Adipocyte (in vitro differentiated cells): ENCODE measurements at places on chromosomes 4 and X.

DNA sequence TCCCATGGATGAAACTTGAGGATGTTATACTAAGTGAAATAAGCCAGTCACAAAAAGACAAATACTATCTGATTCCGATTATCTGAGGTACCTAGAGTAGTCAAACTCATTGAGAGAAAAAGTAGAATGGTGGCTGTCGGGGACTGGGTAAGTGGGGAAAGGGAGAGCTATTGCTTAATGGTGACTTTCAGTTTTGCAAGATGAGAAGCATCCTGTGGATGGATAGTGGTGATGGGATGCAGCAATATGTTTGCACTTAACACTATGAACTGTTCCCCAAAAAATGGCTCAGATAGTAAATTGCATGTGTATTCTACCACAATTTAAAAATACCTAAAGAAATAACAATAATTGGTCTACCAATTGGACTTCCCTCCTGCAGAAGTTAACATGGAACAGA lies 181.5 kb downstream of the SHROOM3 start:
- no peak for DNase-seq

GRCh38 chr4:83174844-83175414 lies 60.4 kb upstream of the PLAC8 start:
- no peak for DNase-seq

GRCh38 chrX:10502961-10503360 lies 117.4 kb downstream of the MID1 start:
- DNase-seq: no peak

DNA sequence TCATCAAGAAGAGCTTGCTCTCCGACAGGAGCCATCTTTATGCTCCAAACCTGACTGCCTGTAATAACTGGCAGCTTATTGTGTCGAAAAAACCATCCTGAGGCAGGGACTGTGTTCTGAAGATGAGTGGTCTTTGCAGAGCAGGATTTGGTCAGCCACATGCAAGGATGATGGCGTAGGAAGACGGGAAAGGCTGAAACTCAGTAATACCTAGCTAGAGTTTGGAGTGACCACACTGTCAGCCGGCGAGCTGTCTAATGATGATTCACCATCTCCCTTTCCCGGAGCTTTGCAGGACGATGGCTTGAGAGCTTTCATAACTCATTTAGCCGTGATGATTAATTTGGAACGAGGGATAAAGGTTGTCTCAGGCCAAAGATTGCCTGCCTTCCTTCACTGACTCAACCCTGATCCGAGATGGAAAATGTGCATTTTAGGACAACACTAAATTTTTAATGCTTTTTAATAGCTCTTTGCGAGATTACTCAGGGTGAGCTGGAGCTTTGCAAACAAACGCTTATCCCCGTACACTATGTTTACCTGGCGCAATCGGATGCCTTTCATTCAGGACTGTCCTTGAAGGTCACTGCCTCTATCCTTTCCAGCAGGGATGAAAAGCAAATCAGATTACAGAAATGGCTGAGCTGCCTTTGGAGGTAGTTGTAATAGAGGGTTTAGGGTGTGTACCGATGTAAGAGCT lies 288.5 kb downstream of the ASMT start:
- DNase-seq: peak; percentile 57

GRCh38 chr4:26746802-26747213 lies 113.8 kb upstream of the STIM2 start:
- DNase-seq: no peak

GRCh38 chr4:127131527-127131926 lies 501.2 kb upstream of the INTU start:
- no peak for DNase-seq

- DNase-seq: peak; percentile 47
Measured at GRCh38 chr4:188428935-188429334, 289.7 kb downstream of the TRIML1 start.

GRCh38 chr4:41709844-41710481 lies 38.6 kb downstream of the PHOX2B start:
- peak; percentile 56 for DNase-seq

DNA sequence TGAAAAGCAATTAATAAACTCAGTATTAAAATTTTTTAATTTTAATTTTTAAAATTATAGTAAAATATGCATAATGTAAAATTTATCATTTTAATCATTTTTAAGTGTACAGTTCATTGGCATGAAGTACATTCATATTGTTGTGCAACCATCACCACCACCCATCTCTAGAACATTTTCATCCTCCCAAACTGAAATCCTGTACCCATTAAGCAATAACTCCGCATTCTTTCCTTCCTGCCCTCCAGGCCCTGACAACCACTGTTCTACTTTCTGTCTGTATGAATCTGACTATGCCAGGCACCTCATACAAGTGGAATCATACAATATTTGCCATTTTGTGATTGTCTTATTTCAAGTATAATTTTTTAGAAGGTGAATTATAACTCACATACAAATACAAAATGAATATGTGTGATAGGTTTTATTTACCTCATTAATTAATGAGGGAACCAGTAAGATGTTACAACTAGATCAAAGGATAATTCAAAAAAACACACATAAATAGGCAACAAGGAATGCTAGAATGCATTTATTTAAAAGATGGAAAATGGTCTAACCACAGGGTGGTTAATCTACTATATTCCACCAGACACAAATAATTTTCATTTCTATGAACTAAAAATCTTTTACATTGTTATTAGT lies 13.1 kb upstream of the AFF1 start:
- DNase-seq: peak; percentile 92

DNA sequence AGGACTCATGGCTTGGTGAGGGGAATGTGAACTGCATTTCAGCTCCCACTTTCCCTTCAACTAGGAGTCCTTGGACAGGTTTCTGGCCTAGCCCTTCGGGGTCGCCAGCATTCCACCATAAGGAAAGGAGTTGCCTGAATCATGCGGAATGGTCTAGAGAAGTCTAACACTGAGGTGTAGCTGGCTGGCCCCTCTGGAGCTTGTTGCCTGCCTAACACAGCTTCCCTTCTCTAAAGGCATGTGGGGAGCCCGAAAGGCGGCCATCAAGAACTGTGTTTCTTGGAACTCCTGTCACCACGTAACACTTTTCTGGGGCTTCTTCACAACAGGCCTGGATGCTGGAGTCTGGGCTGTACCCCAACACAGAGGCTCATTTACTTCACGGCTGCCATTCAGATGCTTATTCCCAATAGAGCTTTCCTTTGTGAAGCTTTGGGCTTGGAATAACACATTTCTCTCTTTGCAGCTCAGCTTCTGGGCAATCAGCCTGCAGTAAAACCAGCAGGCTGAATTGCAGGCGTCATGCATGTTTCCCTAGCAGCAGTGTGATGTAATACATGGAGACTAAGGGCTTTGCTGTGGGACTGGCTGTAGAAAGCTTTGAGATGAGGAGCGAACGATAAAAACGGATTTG lies 5.4 kb downstream of the GABRQ start:
- no peak for DNase-seq

DNA sequence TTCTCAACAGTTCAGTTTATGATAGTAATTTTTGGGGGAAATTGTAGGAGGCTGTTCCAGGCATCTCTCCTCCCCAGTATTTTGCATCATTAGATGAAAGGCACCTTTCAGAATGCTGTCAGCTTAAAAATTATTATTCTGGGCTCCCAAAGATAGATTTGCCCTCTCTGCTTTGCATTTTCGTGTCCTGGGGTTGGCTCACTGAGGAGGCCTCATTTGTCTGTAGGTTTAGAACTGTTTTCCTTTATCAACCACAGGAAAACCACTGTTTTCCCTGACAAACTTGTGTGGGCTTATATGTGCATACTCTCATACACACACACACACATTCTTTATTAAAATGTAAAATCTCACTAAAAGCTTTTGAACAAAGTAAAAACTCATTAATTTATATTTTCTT lies 197.2 kb upstream of the VCX3A start:
- no peak for DNase-seq

GRCh38 chr4:114758066-114758465 lies 159.5 kb downstream of the UGT8 start:
- no peak for DNase-seq

- DNase-seq: peak; percentile 69
Measured at GRCh38 chrX:24231131-24231540, 81.6 kb downstream of the ZFX start.

- DNase-seq: no peak
Measured at GRCh38 chr4:53602390-53602789, 11.1 kb upstream of the LNX1 start.

GRCh38 chr4:22668301-22668700 lies 24.4 kb upstream of the GBA3 start:
- peak; percentile 84 for DNase-seq

- DNase-seq: no peak
Measured at GRCh38 chr4:57736781-57737180, 626.6 kb upstream of the IGFBP7 start.

DNA sequence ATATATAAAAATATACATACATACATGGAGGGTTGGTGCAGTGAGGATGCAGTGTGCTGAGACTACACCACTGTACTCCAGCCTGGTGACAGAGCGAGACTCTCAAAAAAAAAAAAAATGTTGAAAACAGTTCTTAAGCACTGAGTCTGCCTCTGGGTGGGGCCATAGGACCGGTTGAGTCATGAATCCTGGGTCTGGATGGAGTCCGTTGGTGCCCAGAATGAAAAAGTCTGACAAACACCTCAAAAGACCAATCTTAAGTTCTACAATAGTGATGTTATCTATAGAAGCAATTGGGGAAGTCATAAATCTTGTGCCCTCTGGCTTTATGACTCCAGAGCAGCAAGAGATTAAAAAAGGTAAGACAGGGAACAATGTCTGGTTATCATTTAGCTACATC lies 70.4 kb downstream of the FGFBP1 start:
- no peak for DNase-seq

DNA sequence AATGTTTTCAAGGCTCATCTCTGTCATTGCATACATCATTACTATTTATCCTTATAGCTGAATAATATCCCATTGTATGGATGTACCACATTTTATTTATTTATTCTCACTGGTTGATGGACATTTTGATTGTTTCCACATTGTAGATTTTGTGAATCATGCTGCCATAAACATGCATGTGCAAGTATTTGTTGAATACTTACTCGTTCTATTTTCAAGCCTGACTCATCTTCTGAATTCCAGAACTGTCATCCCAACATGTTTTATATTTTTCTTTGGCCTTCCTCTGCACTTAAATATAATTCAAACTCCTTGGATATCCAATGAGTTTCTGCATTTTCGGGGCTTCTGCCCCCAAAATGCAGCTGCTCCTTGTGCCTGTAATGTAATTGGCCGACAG lies 77.6 kb downstream of the MXRA5 start:
- peak; percentile 58 for DNase-seq

DNA sequence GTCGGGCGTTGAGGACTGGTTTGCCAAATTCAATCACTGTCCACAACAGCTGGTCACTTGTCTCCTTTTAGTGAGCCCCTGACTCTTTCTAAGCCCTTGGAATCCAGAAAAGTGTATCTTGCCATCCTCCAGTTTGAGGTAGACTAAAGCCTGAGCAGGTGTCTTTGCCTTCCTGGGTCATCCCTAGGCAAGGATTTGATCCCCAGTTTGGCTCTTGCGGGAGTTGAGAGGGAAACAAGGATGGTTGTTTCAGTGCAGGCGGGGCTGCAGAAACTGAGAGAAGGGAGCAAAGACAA lies 2.2 kb upstream of the FGF5 start:
- DNase-seq: no peak

GRCh38 chr4:124253080-124253479 lies 459.5 kb downstream of the ANKRD50 start:
- peak; percentile 11 for DNase-seq

GRCh38 chr4:95377366-95377900 lies 171.3 kb downstream of the UNC5C start:
- DNase-seq: no peak

DNA sequence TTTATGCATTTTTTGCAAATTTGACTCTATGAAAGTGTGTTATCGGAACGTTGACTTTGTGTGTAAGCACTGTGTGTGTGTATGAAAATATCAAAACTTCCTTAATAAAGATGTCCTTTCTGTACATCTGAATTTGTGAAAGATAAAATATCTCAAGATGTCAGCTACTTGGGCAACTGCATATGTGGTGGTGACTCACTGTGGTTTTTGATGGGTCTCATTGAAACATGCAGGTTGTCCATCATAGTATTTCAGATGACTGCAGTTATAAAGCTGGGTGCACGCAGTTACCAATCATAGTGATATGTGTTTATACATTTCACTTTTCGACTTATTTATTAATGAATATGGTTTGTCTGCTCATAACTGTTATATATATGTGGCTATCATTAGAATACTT lies 19.7 kb upstream of the BBS12 start:
- no peak for DNase-seq

GRCh38 chr4:140556372-140557085 lies 12.2 kb downstream of the UCP1 start:
- no peak for DNase-seq

GRCh38 chr4:6197433-6198174 lies 2.7 kb downstream of the JAKMIP1 start:
- DNase-seq: no peak

- no peak for DNase-seq
Measured at GRCh38 chr4:47631161-47631560, 146.1 kb downstream of the ATP10D start.

GRCh38 chr4:38529189-38530115 lies 134.5 kb upstream of the KLF3 start:
- no peak for DNase-seq

DNA sequence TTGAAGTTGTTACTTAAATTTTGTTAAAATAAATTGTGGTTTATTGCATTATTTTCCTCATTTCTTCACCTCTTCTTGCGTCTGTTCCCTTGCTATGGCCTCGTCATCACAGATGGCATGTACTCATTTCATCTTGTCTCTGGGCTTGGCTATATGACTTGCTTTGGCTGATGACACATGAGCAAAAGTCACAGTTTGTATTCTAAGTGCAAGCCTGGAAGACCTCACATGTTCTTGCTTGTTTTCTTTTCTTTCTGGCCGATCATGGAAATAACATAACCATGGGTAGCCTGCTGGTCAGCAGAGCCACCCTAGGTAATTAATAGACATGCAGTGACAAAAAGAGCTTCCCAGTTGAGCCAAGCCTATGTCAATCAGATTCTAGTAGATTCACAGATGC lies 527.9 kb downstream of the SPRY1 start:
- DNase-seq: no peak

DNA sequence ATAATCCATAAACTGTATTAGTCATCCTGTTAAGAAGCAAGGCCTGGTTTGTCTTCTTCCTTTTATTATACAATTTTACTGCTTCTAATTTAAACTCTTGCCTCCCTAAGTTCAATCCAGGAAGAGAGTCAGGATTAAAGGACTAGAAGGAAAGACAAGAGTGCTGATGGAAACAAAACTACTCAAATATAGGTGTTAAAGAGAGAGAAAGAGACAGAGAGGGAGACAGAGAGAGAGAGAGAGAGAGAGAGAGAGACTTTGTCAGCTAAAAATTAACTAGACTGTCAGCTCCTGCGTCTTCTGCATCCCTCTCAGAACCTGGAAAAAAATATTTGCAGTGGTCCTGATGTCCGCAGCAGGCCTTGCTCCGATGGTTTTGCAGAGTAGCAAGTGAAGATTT lies 13.5 kb upstream of the FGG start:
- DNase-seq: no peak

GRCh38 chr4:168152837-168153500 lies 60.6 kb downstream of the ANXA10 start:
- DNase-seq: no peak

GRCh38 chr4:108834835-108835384 lies 72.1 kb upstream of the ETNPPL start:
- DNase-seq: peak; percentile 85

- DNase-seq: no peak
Measured at GRCh38 chrX:83658731-83659130, 150.6 kb downstream of the POU3F4 start.

GRCh38 chr4:70749313-70749712 lies 27.5 kb downstream of the RUFY3 start:
- no peak for DNase-seq

- no peak for DNase-seq
Measured at GRCh38 chrX:29531336-29531735, 684.0 kb upstream of the MAGEB2 start.
